Stimulated activated CD8-positive, alpha-beta memory T cell treated with anti-CD3 and anti-CD28 coated beads, Interleukin-15, amount 100 ng/mL, for 24 hours (primary cell): ENCODE measurements at places on chromosomes 1 and 21.

DNA sequence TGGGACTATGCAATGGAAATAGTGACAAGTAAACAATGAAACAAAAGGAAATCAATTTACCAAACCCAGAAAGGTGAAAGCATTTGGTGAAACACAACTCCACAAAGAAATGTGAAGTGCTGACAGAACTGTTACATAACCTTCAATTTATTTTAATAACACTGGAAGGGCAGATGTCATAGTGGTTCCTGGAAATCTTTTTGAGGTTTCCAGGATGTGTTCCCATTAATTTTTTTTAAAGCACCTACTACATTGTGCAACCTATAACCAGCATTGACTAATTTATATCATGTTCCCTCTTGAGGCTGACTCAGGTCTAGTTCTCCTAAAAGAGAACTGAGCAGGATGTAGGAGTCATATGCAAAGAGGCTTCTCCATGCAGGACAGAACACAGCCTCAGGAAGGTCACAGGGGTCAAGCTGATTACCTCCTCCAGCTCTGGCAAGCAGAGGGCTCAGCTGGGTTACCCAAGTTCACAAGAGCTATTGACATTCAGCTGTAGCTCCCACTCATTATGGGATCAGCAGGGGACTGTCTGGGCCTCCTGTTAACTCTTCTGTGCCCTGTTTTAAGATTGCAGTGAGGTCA is 157.1 kb upstream of the NRIP1 start:
- no peak for DNase-seq

DNA sequence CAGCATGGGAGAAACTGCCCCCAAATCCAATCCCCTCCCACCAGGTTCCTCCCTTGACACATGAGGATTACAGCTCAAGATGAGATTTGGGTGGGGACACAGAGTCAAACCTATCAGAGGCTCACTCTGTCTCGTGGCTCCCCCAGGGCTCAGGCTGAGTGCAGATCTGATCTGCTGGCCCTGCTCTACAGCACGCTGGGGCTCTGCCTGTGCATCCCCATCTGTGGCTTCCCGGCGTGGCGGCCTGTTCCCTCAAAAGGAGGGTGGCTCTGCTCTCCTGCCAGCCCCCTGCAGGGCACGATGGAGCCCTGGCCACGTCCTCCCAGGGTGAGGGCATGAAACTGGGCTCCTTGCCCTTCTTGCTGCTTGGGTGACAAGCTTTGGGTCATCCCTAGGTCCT is 19.8 kb upstream of the SMYD3 start:
- DNase-seq = no peak

- no peak for DNase-seq
Observed at GRCh38 chr1:185328255-185328654, 11.2 kb upstream of the IVNS1ABP start.

GRCh38 chr1:111538343-111539025 is 35.1 kb upstream of the ADORA3 start:
- DNase-seq = no peak

DNA sequence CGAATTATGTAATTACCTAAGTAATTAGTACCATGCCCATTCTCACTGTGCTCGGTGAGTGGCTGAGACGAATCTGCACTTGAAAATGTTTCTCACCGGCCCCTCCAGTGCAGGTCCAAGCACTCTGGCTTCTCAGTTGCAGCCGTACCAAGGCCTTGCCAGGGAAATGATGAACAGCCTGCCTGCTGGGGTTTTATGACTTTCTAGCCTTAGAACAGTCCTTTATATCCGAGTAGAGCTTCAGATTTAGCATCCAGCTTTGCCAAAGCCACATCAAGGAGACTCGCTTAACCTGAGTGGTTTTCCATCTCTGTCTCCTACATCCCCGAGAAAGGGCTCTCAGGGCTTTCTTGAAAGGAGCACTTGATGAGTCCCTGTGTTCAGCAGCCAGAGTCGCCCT is 83.4 kb downstream of the GREM2 start:
- no peak for DNase-seq

DNA sequence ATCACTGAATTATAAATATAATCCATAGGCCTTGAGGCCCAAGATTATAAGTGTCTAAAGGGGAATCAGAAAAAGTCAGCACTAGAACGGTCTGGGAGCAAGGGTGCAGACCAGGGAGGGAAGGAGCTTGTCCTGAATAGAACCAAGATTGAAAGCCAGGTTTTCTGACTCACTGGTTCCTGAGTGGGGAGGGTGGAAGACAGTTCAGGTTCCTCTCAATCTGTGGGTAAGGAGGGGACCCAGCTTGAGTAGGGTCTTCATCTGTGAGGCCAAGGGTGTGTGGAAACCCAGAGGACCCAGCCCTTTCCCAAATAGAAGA is 842 bp downstream of the LENEP start:
- no peak for DNase-seq
